ENCODE measurements at places on chromosomes 16 and 17.
A peak's percentile ranks its signal among the peaks of the same experiment; 100 is the strongest.

- DNase-seq = no peak
These were observed 6.5 kb upstream of the KLHL36 start for GRCh38 chr16:84641643-84642358.

- no peak for DNase-seq
These were observed 24.0 kb downstream of the POLR2A start for GRCh38 chr17:7508145-7508544.

GRCh38 chr17:7204336-7204735, 15.3 kb downstream of the DLG4 start:
- no peak for DNase-seq

DNA sequence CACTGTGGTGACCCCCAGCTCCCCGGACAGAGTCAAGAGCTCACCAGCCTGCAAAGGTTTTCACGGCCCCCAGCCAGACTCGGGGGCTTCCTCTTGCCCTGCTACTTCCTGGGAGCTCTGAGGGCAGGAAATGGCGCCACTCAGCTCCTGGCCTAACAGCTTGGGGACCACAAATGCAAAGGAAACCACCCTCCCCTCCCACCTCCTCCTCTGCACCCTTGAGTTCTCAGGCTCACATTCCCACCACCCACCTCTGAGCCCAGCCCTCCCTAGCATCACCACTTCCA, 375 bp upstream of the SPN start:
- peak; percentile 21 for DNase-seq

DNA sequence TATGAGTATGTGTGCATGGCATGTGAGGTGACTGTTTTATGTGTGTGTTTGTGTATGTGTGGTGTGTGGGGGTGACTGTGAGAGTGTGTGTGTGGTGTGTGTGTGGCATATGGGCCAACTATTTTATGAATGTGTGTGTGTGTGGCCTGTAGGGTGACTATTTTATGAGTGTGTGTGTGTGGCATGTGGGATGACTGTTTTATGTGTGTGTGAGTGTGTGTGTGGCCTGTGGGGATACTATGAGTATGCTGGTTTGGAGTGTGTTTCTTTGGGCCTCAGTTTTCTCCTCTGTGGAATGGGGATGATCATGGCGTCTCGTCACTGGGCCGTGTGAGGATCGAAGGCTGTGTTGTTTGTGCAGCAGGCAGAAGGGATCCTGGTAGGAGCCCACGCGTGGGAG, 152.1 kb upstream of the PLCG2 start:
- peak; percentile 29 for DNase-seq

DNA sequence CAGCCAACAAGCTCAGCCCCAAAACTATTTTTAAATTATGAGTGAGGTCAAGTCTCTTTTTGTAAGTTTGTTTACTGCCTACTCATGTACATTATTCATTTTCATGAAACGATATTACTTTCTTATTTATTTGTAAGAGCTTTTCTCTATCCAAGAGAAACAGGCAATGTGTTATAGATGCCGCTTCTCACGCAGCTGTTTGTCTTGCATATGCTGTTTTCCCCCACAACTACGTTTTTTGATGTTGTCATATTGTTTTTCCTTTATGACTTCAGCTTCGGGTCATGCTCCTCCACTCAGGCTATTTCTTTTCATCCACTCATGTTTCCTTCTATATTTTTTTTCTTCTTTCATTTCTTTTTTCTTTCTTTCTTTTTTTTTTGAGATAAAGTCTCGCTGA, 20.0 kb downstream of the ITGAE start:
- no peak for DNase-seq

- DNase-seq = no peak
These were observed 42.9 kb downstream of the CPD start for GRCh38 chr17:30421592-30421991.

DNA sequence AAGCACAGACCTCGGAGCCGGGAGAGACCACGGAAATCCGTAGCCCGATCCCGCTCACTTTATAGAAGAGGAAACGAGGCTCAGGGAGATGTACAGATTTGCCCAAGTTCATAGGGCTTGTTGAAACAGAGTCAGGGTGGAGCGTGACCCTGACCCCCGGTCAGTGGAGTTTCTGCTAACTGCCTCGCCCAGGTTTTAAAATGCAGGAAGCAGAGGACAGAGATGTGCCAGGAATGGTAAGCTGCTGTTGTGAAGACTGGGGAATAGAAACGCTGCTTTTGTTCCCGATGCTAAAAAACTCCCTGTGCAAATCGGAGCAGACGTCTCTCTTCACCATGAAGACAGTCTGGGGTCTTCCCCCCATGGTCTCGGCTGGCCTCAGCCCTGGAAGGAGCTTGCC, 403.0 kb downstream of the SEC14L1 start:
- DNase-seq = no peak

DNA sequence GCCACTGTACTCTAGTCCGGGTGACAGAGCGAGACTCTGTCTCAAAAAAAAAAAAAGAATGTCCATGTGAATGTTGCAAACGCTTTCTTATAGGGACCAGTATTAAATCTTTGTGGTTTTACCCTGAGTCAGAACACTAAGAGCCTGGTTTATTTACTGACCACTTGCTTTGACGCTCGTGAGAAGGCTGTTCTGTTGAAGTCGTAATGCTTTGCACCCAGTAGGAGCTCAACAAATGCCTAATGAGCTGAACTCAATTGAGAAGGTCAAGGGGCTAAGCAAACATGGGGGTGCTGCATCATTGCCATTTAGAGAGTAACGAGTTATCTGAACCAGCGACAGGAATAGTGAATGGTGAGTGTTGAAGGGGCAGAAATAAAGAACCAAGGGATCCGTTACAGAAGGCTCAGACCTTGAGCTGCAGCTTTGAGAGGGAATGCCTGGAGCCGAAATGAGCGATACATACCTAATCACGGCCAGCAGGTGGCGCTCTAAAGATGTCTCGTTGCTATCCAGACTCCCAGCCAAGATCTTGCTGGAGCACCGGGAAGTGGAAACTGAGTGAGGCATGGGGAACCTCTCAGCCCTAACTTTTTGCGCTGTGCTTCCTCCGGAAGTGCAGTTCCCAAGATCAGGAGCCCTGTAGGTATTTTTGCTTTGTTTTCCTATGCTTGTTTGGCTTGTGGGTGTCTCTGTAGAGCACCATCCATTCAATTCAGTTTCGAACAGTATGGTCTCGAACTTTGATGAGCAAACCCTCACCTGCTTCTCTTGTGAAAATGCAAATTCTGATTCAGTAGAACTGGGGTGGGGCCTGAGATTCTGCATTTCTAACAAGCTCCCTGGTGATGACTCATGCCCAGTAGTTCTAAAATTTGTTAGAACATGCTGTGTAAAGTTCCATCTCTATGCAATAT, 12.6 kb upstream of the RNF222 start:
- DNase-seq = peak; percentile 71

DNA sequence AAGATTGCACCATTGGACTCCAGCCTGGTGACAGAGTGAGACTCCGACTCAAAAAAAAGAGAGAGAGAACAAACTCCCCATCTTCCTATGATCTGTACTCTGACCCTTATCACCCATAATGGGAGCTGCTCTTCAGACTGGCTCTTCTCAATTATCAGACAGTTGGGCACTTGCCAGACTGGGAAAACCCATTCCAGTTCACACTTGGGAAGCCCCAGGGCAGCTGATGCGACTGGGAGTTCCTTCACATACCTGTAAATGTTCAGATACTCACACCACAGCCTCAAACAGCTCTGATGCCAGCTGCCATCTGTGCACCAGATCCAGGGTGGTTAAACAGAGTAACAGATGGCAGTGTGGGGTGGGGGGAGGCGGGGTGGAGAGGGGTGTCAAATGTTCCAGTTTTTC, 23.8 kb upstream of the TMEM101 start:
- DNase-seq = no peak

DNA sequence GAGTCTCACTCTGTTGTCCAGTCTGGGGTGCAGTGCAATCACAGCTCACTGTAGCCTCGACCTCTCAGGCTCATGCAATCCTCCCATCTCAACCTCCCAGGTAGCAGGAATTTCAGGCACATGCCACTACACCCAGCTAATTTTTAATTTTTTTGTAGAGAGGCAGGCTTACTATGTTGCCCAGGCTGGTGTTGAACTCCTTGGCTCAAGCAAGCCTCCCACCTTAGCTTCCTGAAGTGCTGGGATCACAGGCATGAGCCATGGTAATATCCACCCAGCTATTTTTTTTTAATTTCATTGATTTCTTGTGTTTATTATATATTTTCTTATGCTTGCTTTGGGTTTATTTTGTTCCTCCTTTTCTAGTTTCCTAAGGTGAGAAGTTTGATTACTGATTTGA, 33.9 kb upstream of the NACA2 start:
- DNase-seq = no peak

DNA sequence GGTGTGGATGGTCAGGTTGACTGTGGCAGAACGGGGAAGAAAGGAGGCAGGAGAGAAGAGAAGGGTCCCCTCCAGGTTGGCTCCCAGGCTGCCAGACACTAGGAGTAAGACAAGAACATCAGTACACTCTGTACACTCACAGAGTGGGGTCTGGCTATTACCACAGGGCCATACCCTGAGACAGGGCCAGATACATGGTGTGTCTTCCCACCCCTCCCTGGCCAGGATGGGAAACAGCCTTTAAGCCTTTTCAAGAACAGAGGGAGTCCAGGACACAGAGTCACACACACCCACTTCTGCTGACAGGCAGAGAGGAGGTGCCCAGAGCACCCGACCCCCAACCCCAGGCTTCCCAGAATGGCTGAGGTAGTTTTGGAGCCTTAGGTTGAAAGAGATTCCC, 99.4 kb downstream of the LITAF start:
- DNase-seq = no peak

DNA sequence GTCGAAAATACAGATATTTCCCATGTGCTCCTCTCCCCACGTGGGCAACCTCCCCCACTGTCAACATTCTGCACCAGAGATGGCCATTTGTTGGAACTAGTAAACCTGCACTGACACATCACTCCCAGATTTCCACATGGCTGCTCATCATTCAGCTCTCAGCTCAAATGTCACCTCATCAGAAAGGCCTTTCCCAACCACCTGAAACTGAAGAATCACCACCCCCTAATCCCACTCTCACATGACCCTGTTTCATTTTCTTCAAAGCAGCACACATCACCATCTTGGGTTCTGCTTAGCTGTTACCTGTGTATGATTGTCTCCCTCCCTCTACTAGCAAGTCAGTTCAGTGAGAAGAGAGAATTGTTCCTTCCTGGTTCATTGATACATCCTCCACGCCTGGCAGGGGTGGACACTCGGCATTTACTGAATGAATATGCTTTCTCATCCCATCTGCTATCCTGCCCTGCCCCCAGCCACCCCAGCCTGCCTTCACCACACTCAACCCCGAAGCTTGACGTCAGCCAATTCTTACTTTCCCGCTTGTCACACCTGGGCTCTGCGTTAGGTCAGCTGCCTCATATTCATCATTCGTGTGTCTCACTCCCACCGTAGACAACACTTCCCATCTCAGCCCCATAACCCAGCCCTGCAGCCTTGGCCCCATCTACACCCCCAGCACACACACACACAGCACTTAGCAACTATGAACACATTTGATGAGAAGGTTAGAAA, 1.5 kb downstream of the C17orf114 start:
- DNase-seq = no peak

DNA sequence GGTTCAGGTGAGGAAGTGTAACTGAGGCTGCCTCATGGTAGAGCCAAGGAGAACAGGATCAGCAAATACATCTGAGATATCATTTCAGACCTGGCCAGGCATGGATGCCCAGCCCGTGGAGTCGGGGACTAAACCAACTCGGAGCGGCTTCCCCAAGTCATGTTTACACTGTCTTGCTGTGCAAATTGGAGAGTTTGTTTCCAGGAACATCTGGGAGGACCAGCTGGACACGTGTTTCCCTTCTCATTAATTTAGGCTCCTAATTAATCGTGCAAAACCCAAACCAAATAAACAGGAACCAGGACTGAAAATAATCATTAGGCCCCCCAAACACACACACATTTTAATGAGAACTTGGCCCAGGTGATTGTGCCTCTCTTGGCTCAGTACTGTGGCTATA, 70.9 kb upstream of the SALL1 start:
- no peak for DNase-seq

DNA sequence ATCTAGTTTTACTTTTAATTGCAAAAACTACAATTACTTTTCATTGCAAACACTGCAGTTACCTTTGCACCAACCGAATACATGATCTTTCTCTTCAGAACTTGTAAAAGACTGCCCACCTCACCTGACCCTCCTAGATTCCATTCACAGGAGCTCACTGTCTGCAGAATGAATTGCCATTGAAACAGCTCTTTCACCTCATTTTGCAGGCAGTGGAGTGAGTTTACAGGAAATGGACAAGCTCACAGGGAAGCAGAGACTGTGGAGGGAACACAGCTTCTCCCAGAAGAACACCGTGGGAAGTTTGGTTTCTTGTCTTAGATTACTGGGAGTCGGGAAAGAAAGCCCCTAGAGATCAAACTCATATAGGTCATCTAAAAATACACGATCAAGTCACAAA, 439.7 kb upstream of the RBFOX1 start:
- no peak for DNase-seq

All from stimulated activated CD4-positive, alpha-beta T cell treated with anti-CD3 and anti-CD28 coated beads, Interleukin-1b, Interleukin-23, amount 100 ng/mL, for 48 hours (primary cell).